Forelimb muscle (tissue), 1 donor: ENCODE measurements at places on chromosomes 4 and X.

DNA sequence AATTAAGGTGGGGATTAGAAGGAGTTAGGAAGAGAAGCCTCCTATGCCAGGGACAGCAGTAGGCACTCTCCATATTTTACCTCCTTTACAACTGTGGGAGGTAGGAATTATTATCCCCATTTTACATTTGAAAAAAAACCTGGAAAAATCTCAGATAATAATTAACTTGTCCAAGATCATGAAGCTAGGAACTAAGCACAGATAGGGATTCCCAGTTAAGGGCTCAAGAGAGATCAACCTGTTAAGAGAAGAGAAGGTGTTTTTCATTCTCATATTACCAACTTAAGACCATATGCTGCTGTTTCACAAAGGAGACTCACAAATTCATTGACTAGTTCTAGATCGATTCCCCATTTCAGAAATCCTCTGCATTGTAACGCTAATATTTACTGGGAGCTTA lies 16.1 kb upstream of the FAM47E start:
- no peak for DNase-seq

GRCh38 chrX:109344101-109344500 lies 137.8 kb downstream of the GUCY2F start:
- no peak for DNase-seq

GRCh38 chr4:70600977-70601376 lies 8.9 kb downstream of the AMBN start:
- DNase-seq = no peak

GRCh38 chrX:67693928-67694327 lies 150.1 kb downstream of the AR start:
- DNase-seq = no peak

DNA sequence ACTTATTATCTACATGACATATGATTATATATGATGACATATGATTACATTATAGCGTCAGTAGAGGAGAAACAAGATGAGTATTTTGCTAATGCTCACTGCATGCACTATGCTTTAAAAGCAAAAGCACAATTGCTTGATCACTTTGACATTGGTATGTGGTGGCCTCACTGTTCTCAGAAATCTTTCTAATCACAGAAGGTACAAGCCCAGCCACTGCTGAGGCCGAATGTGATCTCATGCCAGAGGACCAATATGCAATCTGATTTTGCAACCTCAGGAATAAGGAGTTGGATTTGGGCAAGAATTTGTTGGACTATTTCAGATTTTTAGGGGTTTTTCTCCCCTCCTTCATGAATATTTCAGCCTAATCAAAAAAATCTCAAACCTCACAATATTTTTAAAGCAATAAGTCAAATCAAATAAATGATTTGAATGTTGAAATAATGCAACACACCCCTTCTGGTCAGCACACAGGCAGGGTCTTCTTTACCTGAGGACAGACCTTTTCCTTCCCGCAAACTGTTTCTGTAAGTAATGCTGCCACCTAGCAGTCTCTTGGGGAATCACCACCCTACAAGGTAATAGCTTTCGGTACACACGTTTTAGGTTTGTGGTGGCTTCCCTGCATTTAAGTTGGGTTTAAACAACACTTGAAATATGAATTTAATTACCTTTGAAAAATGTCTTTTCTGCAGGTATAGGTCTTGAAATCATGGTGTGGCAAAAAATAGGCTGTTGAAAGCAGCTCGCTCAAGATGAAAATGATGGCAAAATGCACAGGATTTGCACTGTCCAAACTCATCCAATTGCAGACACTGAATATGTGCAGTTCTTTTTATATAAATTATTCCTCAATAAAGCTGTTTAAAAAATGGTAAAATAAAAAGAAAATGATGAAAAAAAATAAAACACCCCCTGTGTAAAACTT lies 4.8 kb upstream of the CXCL13 start:
- no peak for DNase-seq

GRCh38 chrX:48998391-48998790 lies 3.7 kb downstream of the GRIPAP1 start:
- DNase-seq = no peak

DNA sequence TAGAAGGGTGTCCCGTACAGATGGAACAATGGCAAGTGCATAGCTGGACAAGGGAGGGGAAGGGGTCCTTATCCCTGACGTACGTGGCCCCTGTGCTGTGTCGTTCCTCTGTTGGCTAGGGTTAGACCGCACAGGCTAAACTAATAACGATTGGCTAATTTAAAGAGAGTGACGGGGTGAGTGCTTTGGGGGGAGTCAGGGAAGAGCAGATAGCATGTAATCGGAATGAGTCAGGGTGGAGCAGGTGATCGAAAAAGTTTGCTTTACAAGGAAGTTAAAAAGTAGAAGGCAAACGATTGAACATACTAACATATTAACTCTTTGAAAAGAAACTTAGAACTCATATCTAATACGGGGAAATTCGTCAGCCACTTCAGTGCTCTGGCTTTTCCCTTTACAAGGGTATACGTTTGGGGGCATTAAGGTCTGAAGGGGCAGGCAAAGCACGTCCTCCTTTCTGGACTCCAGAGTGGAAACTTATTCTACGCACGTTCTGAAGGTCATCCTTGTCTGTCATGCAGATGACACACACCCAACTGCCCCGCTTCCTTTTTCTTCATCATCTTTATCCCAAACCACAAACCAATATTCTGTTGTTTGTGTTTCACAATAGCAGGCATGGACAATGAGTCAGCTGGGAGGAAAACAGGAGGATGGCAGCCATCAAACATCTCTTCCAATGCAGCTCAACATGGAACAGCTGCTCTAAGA lies 10.2 kb upstream of the CRLF2 start:
- DNase-seq = no peak
